ENCODE measurements at places on chromosomes 4 and X. TPM values are rescaled to one million over a fixed set of nuclear protein-coding genes. Genes with fewer than 3 reads are reported as not detected.

DNA sequence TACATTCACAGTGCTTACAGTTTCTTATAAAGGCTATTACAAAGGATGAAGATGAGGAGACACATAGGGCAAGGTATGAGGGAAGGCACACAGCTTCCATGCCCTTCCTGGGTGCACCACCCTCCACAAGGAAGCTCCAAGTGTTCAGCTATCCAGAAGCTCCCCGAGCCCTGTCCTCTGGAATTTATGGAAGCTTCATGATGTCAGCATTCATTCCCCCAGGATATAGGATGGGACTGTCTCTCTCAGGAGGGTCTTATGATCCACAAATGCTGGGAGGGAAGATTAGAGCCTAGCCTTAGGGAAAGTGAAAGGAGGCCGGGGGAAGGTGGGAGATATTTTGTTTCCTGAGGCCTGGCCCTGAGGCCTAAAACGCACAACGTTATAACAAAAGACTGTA, 236.0 kb downstream of the ANK2 start:
- DNase-seq = no peak

DNA sequence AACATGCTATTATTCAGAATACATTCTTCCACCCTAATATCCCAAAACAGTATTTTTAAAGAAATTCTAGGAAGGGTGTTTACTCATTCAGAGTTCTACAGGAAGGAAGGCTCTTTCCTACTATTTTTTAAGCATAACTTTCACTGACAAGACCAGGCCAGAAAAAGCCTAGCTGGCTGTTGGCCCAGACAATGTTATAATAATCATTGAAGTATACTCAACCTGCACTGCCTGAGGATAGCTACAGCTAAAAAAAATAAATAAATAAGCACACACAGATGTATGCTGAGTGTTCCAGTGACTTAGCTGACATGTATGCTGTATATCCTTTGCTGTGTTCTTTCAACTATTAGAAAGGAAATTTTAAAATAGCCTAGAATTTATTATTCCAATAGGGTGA, 145.8 kb upstream of the SPRY1 start:
- DNase-seq = no peak

The GAGE2A gene
- total RNA-seq = not detected

The KDM5C gene
- 136 TPM for total RNA-seq

The ACE2 gene
- 2.2 TPM for total RNA-seq

The MRFAP1L1 gene
- total RNA-seq = 70.1 TPM

GRCh38 chrX:129961180-129962083, 21.0 kb upstream of the BCORL1 start:
- peak; percentile 67 for DNase-seq

The MID1IP1 gene
- total RNA-seq = 103 TPM

GRCh38 chrX:48677516-48677915, 6.1 kb upstream of the WAS start:
- no peak for DNase-seq

The TMPRSS11E gene
- 3.3 TPM for total RNA-seq

DNA sequence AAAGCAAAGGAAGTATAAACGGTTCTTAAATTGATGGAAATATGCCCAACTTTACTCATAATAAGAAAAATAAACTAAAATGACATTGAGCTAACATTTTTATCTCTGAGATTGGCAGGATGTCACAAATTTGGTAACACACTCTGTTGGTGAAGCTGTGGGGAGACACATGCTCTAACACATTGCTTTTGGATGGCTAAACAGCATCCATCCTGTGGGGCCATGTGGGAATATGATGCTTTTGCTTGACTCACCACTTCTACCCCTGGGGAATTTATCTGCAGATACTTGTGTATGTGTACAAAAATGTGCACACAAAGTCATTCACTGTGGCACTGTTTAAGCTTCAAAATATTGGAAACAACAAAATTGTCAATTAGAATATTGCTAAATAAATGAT, 100.2 kb downstream of the ANAPC4 start:
- DNase-seq = no peak

- no peak for DNase-seq
Measured at GRCh38 chr4:124133753-124134152, 578.8 kb downstream of the ANKRD50 start.

The SCML2 gene
- total RNA-seq = 1.8 TPM

- DNase-seq = no peak
Measured at GRCh38 chr4:5337731-5338130, 286.5 kb downstream of the STK32B start.

DNA sequence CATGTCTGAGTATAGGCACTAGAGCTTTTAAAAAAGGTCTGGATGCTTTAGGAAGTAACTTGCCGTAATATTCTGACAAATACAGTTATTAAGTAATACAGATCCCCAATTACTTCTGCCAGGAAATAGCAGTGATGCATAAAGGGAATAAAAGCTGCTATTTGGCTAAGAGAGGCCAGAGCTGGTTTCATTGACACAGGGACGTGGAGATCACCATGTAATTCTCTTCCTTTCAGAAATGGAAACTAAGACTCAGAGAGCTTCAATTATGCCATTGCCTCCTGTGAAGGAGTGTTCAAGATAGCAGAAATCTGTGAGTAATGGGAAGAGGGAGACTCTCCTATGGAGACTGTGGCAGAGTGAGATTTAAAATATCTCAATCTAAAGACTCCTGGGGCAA, 238.1 kb downstream of the SLITRK2 start:
- DNase-seq = no peak

The NSUN7 gene
- 19.3 TPM for total RNA-seq

GRCh38 chr4:147772459-147772969, 40.6 kb downstream of the ARHGAP10 start:
- no peak for DNase-seq

DNA sequence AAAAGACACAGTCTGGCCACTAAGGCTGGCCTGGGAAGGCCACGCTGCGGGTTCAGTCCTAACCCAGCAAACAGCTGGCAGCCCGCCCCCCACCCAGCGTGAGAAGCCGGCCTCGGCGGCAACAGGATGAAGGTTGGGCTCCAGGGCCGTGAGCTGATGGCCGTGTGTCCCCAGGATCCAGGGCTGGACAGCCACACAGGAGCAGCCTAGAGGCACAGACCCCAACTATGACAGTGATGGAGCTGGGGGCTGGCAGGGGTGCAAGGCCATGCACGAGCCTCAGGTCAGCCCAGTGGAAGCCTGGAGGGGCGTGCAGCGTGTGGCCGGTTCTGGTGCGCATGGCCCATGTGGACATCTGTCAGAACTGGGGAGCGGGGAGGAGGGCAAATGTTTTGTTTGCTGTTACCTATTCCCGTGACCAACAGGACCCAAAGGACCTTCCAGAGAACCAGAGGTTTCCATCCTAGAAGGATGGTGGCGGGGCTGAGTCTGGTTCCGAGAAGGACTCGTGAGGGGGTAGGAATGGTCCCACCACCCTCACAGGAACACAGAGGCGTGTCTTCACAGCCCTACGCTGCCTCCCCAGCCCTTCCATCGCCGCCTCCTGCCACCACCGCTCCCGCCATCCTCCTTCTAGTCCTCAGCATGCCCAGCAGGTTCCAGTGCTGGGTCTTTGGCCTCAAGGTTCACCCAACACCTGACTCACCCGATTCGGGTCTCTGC, 46.5 kb downstream of the ZFYVE28 start:
- DNase-seq = no peak

The AWAT2 gene
- not detected for total RNA-seq

GRCh38 chr4:4364061-4364460, 22.8 kb upstream of the NSG1 start:
- no peak for DNase-seq
